ENCODE measurements at places on chromosomes 1 and 21.

- DNase-seq = no peak
Measured at GRCh38 chr1:25754470-25755181, 45.4 kb upstream of the SELENON start.

GRCh38 chr1:160282807-160283206 lies 2.1 kb downstream of the PEX19 start:
- DNase-seq = no peak

GRCh38 chr1:40857737-40858136 lies 4.4 kb downstream of the CITED4 start:
- no peak for DNase-seq

GRCh38 chr1:225517697-225518096 lies 89.9 kb upstream of the LBR start:
- DNase-seq = no peak

DNA sequence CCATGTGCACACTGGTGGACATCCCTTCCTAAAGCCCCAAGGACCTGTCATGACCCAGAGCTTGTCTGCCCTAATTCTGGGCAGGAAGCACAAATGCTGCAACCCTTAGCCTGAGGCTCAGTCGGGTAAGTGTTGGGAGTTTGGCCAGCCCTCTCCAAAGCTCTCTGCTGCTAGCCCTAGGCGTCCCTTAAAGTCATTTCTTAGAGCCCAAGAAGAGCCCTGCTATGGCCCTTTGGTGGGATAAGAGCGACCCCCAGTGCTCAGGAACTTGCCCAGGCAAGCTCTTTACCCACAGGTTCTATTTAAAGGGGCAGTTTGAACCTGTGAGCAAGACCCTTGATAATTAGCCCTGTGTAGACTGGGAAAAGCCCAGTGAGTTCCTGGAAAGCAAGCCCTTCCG lies 356.8 kb downstream of the RRAGC start:
- DNase-seq = no peak

DNA sequence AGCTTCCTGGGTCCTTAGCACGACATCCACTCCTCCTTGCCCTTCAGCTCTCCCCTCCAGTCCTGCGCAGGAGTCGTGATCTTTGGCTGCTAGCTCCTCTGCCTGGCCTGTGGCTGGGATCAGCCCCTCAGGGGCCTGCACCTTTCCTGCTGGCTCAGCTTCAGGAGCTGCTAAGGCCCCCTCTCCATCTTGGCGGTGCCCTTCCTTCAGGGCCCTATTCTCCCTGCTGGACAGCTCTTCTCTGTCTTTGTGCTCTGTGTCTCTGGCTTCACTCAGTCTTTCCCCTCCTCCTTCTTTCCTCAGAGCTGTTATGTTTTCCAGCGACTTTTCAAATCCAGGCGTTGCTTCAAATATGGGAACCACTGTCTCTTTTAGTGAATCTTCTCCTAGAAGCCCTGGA lies 59.5 kb upstream of the LRRC53 start:
- no peak for DNase-seq

DNA sequence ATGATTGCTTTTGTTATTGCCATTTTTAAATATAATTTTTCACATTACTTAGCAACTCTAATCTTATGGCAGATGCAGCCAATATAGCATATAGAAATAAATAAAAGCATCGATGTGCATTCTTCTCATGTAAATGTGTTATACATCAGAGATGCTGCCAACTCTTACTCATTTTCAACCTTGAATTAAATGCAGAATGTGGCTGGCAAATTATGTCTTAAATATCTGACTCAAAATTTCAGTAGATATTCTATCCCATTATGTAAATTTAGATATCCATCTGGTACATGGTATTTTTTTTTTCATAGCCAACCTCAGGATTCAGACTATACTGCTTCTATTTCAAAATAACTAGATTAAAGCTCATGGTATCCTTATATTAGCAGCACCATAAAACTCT lies 916.7 kb upstream of the TMPRSS15 start:
- DNase-seq = no peak

DNA sequence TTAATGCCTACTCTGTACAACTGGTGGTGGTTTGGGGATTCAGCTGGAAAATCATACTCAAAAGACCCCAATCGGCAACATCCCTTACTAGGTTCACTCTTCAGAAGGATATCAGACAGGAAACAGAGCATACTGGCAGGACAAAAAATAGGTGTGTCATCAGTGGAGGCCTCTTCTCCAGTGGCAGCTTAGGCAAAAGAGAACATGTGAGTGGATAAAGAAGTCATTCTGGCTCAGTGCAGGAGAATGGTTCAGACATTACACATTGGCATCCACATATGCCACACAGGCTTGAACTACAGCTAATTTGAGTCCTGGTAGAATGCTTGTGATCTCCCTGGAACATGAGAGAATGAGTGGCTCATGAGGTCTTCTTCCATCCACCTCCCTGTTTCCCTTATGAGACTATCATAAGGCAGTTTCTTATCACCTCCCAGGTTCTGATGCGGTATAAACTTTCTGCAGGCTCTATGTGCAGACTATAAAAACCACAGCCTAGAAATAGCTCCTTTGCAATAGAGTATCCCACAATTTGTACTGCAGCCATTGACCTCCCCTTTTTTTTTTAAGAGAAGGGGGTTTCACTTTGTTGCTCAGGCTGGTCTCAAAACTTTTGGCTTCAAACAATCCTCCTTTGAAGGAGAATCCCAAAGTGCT lies 24.7 kb downstream of the VAMP4 start:
- no peak for DNase-seq

DNA sequence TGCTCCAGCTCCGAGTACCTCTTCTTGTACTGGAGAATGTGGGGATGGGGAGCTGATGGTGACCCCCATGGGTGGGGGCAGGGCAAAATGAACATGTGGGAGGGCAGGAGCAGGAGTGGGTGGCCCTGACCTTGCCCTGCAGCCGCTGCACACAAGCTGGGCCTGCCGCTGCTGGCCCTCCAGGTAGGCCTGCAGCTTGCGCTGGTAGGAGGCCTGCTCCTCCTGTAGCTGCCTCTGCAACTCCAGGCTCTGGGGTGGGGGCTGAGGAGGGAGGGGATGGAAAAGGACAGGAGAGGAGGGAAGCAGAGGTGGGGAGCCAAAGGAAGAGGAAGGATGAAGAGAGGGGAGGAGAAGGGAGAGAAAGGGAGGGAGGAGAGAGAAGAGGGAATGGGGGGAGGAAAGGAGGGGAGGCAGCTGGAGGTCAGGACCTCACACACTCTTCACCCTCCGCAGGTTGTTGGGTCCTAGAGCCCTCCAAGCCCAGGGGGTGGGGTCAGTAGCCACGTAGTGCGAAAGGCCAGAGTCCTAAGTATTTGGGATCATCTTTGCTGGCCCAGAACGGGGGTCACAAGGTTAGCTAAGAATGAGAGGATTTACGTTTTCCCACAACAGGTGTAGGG lies 22.9 kb downstream of the RNU1-1 start:
- DNase-seq = no peak

DNA sequence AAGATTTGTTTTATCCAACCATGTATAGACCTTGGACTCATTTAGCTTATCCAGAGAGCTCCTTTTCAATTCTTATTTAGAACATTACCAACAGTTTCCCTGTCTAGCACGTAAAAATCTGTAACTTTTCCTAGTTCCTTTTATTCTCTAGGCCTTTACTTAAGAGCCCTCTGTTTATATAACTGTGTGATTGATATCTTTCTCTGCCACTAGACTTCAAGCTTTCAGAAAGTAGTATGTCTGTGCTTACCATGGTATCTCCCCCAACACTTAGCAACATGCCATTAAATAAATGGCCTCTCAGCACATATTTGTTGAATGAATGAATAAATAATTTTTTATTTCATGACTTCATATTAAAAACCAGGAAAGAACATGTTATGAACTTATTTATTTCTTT lies 209.4 kb downstream of the PTPRC start:
- no peak for DNase-seq

DNA sequence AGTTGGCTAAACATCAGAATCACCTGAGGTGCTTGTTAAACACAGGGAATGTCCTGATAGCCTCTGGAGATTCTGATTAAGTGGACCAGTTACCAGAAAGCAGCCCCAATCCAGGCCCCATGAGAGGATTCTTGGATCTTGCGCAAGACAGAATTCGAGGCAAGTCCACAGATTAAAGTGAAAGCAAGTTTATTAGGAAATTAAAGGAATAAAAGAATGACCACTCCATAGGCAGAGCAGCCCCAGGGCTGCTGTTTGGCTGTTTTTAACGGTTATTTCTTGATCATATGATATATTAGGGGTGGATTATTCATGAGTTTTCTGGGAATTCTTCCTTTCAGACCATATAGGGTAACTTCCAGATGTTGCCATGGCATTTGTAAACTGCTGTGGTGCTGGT lies 176.2 kb downstream of the ROR1 start:
- no peak for DNase-seq

GRCh38 chr1:109559995-109560394 lies 11.6 kb downstream of the GNAI3 start:
- DNase-seq = no peak

DNA sequence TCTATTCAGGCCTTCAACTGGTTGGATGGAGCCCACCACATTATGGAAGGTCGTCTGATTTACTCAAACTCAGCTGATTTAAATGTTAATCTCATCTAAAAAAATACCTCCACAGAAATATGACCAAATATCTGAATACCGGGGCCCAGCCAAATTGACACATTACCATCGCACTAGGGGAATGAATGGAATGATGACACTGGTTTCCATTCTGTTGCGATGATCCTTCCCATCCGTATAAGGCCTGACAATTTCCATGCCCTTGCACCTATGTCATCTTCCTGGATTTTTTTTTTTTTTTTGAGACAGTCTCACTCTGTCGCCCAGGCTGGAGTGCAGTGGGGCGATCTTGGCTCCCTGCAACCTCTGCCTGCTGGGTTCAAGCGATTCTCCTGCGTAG lies 397.5 kb downstream of the KIF26B start:
- no peak for DNase-seq

DNA sequence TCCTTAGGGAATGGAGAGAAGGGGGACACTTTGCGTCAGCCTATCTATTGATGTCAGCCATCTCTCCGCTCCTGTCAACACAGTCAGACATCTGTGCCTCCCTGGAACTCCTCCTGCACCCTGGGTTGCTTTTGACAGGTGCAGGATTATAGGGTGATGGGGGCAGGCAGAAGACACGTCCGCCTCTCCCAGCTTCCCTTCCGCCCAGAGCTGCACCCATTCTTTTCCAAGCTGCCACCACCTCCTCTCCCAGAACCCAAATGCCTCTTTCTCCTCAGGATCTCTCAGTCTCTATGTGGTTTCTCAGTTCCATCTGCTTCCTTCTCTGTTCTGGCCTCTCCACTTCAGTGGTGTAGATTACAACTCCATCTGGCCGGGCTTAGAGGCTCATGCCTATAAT lies 17.1 kb upstream of the KIF1B start:
- no peak for DNase-seq

DNA sequence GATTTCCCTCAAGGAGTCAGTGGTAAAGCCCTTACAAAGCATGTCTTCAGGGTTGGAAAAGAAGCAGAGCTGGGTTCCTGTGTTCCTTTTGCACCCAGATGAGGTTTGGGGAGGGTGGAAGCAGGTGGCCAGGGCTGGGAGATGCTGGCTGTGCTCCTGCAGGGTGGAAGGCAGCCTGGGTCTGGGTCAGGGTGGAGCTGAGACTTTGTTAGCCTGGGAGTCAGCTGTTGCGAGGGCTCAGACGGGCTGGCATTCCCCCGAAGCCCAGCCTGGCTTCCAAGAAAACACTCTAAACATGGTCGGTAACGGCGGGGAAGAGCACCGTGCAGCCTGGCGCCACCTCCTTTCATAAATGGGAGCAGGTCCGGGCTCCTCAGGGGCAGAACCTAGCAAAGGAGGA lies 43.7 kb upstream of the EPS8L3 start:
- no peak for DNase-seq

DNA sequence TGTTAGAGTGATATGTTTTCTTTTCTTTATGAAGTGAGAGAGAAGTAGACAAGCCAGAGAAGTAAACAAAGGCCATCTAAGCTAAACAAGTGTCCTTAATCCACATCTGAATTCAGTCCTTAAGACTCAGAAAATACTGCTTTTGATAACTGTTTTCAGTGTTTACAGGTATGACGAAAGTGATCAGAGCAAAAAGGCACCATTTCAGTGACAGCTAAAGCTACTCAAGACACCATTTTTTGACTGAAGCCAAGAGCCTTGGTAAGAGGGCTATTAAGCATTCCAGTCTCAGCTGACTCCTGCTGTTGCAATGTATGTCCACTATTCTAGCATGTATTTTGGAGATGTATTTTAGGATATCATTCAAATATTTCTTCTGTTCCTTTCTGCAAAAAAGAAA lies 4.1 kb downstream of the KMO start:
- DNase-seq = no peak

GRCh38 chr1:78079580-78079979 lies 33.8 kb downstream of the GIPC2 start:
- no peak for DNase-seq

DNA sequence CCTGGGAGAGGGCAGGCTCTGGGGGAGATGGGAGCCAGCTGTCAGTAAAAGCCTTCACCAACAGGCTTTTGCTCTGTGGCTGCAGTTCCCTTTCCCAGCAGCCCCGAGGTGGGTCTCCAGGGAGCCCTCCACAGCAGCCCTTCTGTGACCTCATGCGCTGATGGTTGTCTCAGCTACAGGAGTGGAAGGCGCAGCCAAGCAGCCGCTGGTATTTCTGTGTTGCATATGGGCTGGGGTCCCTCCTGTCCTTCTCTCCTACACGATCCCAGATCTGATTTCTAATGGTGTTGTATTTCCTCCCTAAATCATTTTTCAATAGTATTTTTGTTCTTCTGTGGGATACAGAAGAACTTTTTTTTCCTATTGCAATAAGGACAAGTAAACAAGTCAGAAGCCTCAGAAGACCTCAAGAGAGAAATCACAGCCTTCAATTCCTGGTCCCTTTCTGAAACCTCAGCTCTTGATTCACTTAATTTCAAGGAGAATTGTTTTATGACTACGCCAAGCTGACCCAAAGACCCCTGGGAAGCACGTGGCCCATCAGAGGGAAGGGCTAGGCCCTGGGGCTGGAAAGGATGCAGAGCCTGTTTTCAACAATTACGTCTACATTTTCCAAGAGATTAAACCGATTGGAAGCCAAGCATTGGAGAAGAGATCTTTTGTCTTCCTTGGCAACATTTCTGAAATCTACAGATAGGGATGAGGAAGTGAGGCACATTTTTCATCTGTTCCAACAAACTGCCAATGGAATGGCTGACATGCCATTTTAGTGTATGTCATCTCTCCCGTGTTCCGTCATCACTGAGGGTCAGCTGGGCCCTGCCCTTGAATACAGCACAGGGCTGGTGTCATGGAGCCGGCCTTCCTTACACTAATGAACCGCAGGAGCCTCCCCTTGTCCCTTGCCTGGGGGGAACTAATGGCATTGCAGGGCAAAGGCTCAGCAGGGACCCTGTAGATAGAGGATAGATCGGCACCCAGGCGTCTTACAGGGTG lies 42.0 kb upstream of the SCCPDH start:
- DNase-seq = no peak

GRCh38 chr1:113166473-113166872 lies 93.5 kb downstream of the LRIG2 start:
- no peak for DNase-seq

GRCh38 chr1:230226814-230227213 lies 159.8 kb downstream of the GALNT2 start:
- DNase-seq = no peak

DNA sequence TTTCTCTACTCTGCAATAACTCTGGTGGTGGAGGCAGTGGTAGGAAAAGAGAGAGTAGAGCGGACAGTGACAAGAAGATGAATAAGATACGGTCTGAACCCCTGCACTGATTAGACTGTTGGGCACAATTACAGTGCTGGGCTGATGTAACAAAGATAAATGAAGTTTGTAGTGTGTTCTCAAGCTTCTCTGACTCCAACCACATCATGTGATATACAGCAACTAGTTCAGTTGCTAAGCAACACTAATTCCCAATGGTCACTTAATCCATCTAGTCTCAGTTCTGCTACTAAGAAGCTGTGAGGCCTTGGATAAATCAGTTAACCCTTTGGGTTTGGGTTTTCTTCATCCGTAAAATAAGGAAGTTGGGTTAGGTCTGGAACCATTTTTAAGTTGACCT lies 17.3 kb downstream of the DDR2 start:
- DNase-seq = no peak

Measured in stimulated activated CD4-positive, alpha-beta T cell treated with anti-CD3 and anti-CD28 coated beads, TNF-alpha, amount 100 ng/mL, for 24 hours (primary cell).